ENCODE measurements at places on chromosomes 11 and 22. TPM values are rescaled to one million over a fixed set of nuclear protein-coding genes. Genes with fewer than 3 reads are reported as not detected.

Gene TMEM191C
- total RNA-seq, result 0.31 TPM

Gene UBE2L3
- 37.2 TPM for total RNA-seq

Gene SGSM1
- 3.5 TPM for total RNA-seq

Gene GAL3ST1
- 3.5 TPM for total RNA-seq

Gene TMEM25
- total RNA-seq, result 20.1 TPM

Gene OR52A1
- not detected for total RNA-seq

- H3K4me3 ChIP-seq, result no peak overlapping the region
- H3K36me3 ChIP-seq, result no peaks in the 10 kb centered on the region
- H3K4me1 ChIP-seq, result no peaks in the 10 kb centered on the region
- H3K27me3 ChIP-seq, result no peaks in the 10 kb centered on the region
These were observed 13.0 kb upstream of the UBASH3B start for GRCh38 chr11:122642472-122642922.

- no peaks in the 10 kb centered on the region for H3K4me1 ChIP-seq
These were observed 90.1 kb downstream of the PHF21B start for GRCh38 chr22:44919691-44920090.

DNA sequence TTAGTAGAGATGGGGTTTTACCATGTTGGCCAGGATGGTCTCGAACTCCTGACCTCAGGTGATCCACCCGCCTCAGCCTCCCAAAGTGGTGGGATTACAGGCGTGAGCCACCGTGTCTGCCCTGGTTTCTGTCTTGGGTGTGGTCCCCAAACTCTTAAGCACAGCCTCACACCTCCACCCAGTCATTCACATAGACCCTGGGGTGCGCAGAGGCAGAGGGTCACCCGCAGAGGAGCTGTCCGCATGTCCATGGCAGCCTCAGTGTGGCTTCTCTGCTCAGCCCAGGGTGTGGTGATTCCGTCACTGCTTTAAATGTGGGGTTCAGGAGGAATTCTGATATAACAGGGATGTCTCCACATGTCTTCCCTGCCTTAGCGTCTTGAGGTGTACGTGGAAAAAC is 48.5 kb upstream of the PRODH start:
- H3K4me1 ChIP-seq, result no peaks in the 10 kb centered on the region
- no peak overlapping the region for H3K4me3 ChIP-seq
- DNase-seq, result no peak
- H3K27me3 ChIP-seq, result no peaks in the 10 kb centered on the region
- H3K36me3 ChIP-seq, result no peaks in the 10 kb centered on the region

DNA sequence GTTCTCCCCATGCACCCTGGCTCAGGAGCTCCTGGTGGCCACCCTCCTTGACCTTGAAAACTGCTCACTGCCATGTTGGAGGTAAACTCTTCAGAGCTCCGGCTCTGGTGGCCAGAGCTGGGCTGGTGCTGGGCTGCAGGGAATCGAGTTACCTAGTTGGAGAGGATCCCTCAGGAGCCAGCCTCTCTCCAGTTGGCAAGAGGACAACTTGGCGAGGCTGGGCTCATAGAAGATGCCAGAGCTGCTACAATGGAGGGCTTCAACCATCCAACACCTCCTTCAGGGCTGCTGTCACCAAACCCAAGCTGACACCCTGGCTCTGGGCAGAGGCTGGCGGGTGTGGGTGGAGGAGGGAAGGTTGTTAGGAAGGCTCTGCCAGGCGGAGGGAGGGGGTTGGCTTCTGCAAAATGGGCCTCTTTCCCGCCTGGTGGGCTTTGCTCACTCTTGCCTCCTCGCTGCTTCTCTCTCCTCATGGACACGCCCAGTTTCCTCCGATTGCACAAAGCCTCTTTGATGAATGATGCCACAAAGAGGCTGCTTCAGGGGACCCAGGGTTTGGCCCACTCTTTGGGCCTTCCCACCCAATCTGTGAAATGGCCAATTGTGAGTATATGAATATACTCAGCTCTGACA is 53.1 kb downstream of the THAP12 start:
- no peak for DNase-seq
- H3K27me3 ChIP-seq, result no peaks in the 10 kb centered on the region
- no peaks in the 10 kb centered on the region for H3K36me3 ChIP-seq
- H3K27ac ChIP-seq, result no peak overlapping the region
- H3K4me1 ChIP-seq, result peaks cover 21% of the 10 kb centered on the region

GRCh38 chr11:31487848-31488247 is 21.6 kb downstream of the IMMP1L start:
- DNase-seq, result peak; percentile 72
- no peaks in the 10 kb centered on the region for H3K27me3 ChIP-seq
- H3K4me1 ChIP-seq, result peaks cover 6% of the 10 kb centered on the region
- no peak overlapping the region for H3K4me3 ChIP-seq

GRCh38 chr11:67302571-67303131 is 679 bp upstream of the SSH3 start:
- DNase-seq, result peak; percentile 56
- H3K4me3 ChIP-seq, result peak overlapping the region; percentile 41
- peaks cover 30% of the 10 kb centered on the region for H3K36me3 ChIP-seq
- no peaks in the 10 kb centered on the region for H3K4me1 ChIP-seq
- H3K27me3 ChIP-seq, result no peaks in the 10 kb centered on the region
- H3K27ac ChIP-seq, result peak overlapping the region; percentile 91

DNA sequence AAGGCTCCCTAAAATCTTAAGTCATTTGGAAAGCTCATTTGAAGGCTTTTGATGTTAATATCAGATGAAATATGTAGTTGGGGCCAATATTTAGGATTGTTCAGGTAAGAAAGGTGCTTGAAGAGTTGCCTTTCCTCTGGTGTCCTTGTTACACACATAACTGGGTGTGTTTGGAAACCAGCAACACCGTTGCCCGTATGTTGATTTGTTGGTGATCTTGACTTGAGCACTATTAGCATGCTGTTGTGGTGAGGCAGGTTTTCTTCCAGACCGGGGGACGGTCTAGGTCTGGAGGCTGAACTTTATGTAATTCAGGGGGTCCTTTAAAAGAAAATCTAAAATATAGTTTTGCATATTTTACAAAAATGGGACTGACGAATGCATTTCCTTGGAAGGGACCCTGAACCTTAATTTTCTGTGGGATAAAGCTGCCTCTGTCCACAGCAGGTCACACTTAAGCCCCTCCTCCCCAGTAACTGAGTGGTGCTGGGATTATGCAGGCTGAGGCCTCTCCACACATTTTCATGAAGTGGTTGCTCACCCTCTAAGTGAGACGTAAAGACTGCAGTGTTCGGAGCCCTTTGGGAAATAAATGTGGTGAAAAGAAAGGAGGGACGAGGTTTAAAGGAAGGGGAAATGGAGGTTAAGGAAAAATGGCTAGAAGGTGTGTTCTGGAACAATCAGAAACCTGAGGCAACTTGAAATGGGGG is 1.8 kb downstream of the YWHAH start:
- peaks cover 14% of the 10 kb centered on the region for H3K4me1 ChIP-seq
- DNase-seq, result no peak
- peak overlapping the region; percentile 0 for H3K4me3 ChIP-seq
- no peaks in the 10 kb centered on the region for H3K27me3 ChIP-seq
- peaks cover 6% of the 10 kb centered on the region for H3K36me3 ChIP-seq
- H3K27ac ChIP-seq, result peak overlapping the region; percentile 99

GRCh38 chr11:131980888-131981668 is 610.7 kb downstream of the NTM start:
- no peaks in the 10 kb centered on the region for H3K27me3 ChIP-seq
- DNase-seq, result no peak
- H3K4me1 ChIP-seq, result peaks cover 9% of the 10 kb centered on the region
- no peak overlapping the region for H3K27ac ChIP-seq

DNA sequence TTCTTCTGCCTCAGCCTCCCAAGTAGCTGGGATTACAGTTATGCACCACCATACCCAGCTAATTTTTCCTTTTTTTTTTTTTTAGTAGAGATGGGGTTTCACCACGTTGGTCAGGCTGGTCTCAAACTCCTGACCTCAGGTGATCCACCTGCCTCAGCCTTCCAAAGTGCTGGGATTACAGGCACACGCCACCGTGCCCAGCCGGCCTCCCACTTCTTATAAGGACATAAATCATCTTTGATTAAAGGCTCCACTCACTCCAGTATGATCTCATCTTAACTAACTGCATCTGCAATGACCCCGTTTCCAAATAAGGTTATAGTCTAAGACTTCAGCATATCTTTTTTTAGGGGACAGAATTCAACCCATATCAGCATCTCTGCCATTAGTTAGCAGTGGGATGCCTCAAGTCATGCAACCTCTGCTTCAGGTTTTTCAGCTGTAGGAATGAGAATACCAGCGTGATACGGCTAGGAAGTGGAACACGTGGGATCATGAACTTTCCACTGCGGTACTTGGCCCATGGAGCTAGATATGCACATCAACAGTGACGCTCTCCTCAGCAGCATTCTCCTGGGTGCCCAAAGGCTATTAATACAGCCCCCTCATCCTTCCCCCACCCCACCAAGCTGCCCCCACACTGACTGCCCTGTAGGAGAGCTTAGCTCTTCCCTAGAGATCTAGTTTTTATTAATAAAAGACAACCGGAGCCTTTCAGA is 41.4 kb downstream of the MCHR1 start:
- no peak overlapping the region for H3K4me3 ChIP-seq
- H3K36me3 ChIP-seq, result no peaks in the 10 kb centered on the region
- H3K27ac ChIP-seq, result no peak overlapping the region
- H3K4me1 ChIP-seq, result no peaks in the 10 kb centered on the region
- no peaks in the 10 kb centered on the region for H3K27me3 ChIP-seq

- DNase-seq, result no peak
- no peaks in the 10 kb centered on the region for H3K27me3 ChIP-seq
- no peak overlapping the region for H3K4me3 ChIP-seq
- H3K27ac ChIP-seq, result no peak overlapping the region
- peaks cover 21% of the 10 kb centered on the region for H3K4me1 ChIP-seq
- H3K36me3 ChIP-seq, result no peaks in the 10 kb centered on the region
These were observed 67.4 kb downstream of the SCN3B start for GRCh38 chr11:123587044-123587443.

- H3K4me1 ChIP-seq, result no peaks in the 10 kb centered on the region
- H3K27me3 ChIP-seq, result no peaks in the 10 kb centered on the region
- no peak overlapping the region for H3K27ac ChIP-seq
- peaks cover 44% of the 10 kb centered on the region for H3K36me3 ChIP-seq
- no peak overlapping the region for H3K4me3 ChIP-seq
- no peak for DNase-seq
These were observed 62.4 kb downstream of the APOL1 start for GRCh38 chr22:36315325-36315724.

GRCh38 chr11:72380132-72380503 is 54.2 kb downstream of the CLPB start:
- no peak overlapping the region for H3K4me3 ChIP-seq
- H3K27ac ChIP-seq, result peak overlapping the region; percentile 77
- no peaks in the 10 kb centered on the region for H3K27me3 ChIP-seq

Measured in lung (tissue), 17 donors.